NCI-H510A (cell line): ENCODE measurements at places on chromosomes 2 and 18.

DNA sequence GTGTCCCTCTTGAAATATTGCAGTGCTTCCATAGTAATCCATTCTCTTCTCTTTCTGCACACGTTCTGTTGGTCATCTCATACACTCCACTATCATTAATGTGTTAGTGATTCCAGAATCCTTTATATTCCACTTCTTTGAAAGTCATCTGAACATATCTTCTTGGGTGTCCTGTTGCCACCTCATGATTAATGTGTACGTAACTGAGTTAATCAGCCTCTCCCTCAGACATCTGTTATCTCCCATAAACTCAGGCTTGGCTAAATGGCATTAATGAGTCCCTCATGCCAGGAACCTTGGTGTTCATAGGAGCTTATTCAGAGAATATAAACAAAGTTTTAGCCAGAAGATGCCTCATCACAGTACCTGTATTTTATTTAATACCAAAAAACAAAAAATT, 126.4 kb downstream of the NCOA1 start:
- DNase-seq: no peak

GRCh38 chr2:29017716-29018435, 36.8 kb downstream of the TOGARAM2 start:
- DNase-seq: no peak

DNA sequence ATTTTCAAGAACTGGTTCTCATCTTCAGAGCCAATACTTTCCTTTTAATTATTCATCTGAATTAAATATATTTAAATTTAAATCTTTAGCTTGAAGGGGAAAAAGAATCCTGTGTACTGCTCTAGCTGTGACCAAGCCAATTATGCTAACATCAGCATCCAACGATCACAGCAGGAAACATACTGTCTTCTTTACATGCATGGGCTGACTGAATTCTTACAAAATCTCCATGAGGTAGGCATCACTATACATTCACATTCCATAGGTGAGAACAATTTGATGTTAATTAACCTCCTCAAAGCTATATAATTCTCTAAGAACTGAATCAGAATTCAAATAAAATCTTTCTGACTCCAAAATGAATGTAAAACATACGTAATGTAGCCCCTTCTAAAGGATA, 118.8 kb upstream of the MAP2 start:
- no peak for DNase-seq

DNA sequence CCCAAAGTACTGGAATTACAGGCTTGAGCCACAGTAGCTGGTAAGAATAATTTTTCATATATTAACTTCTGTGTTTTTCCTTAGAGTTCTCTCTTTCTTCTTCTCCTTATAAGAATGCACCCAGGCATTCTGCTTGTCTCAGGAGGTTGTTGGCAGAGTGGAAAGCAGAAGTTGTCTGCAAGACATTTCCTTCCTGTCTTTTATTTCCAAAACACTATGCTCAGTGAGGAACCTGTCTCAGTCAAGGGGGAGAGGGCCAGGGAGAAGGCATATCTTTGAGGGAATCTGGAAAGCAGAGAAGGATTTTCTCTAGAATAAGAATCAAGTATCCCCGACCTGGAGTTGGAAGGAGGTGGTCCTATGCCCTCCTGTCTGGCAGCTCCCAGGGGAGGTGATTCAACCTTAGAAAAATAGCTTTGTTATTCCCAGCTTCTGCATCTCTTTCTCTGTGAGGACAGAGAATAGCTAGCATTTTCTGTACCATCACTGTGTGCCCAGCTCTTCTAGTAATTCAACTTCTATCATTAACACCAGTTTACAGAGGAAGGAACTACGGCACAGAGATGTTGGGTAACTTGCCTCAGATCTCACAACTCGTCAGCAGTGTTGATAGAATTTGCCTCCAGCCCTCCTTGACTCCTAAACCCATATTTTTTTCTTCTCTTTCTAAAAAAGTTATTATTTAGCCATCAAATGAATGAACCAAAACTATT, 3.8 kb upstream of the LPIN2 start:
- DNase-seq: no peak

- DNase-seq: no peak
Measured at GRCh38 chr2:111244864-111245263, 124.2 kb downstream of the BCL2L11 start.

DNA sequence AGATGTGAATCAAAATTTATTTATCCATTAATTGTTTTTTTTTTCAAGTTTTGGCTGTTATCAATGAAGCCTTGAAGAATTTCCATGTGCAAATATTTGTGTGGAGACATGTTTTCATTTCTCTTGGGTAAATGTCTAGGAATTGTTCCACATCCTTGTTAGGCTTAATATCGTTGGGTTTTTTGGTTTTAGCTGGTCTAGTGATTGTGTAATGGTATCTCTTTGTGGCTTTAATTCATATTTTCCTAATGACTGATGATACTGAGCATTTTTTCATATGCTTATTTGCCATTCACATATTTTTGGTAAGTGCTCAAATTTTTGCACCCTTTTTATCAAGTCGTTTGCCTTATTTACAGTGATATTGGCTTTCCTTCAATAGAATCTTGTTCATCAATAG, 250.3 kb upstream of the EPHA4 start:
- DNase-seq: no peak

- no peak for DNase-seq
Measured at GRCh38 chr2:37330681-37331080, 6.0 kb upstream of the PRKD3 start.

DNA sequence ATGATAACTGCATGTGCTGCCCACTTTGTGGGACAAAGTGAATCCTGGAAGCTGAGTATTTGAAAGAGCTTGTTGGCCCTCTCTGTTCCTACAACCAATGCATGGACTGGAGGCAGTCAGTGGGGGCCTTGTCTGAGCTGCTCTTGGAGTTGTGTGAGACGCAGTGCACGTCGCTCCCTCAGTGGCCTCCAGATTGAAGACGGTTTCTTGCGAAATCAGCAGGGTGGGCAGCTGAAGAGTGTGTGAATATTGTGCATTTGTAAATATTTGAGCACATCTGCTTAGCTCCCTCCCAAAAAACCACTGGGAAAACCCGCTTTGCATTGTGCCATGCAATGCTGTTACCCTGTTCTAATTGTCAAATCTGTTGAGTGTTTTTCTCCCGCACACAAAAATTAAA, 782.8 kb downstream of the PLCL1 start:
- no peak for DNase-seq

- peak; percentile 55 for DNase-seq
Measured at GRCh38 chr2:238285653-238286082, 2.7 kb downstream of the PER2 start.

DNA sequence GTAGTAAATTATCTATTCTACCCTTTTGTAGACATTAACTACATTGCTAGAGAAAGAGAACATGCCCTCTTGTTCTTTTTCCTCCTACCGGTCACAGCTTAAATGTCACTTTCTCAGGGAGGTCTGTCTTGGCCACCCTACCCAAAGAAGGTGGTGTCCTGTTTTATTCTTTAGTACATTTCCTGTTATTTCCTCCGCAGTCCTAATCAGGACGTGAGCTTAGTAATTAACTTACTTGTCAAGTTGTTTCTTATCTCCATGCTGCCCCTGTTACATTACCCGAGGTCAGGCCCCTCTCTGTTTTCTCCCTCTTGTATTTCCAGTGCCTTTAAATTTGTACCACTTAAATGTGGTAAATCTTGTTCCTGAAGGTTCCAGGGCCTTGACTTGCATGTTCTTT, 73.7 kb upstream of the RMDN2 start:
- DNase-seq: no peak

- DNase-seq: no peak
Measured at GRCh38 chr2:54936766-54937165, 113.5 kb downstream of the RTN4 start.

GRCh38 chr2:221263573-221263972, 308.5 kb downstream of the EPHA4 start:
- no peak for DNase-seq

DNA sequence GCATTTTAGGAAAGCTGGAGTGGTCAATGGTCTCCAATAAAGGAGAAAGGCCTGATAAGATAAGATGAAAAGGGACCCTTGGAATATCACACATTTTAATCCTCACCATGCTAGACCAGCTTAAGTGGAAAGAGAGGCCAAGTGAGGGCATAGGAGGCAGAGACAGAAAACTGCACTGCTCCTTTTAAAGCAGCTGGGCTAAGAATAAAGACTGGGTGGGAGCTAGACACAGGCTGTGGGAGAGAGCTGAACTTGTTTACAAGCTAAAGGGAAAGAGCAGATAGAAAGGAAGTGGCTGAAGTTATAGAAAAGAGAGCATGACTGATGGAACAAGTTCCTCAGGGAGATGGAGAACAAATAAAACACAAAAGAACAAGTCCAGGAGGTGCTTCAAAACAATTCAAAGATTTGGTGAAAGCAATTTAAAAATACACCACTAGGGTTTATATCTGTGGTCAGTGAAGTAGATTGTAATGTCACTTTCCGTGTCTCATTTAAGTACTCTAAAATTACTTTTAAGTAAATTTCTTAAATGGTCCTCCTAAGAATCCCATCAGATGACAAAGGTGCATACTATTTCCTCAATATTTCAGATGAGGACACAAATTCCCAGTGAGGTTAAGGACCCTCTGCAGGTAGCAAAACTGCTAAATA, 7.5 kb downstream of the COL5A2 start:
- no peak for DNase-seq

- DNase-seq: no peak
Measured at GRCh38 chr2:70751881-70752280, 16.1 kb downstream of the ADD2 start.

DNA sequence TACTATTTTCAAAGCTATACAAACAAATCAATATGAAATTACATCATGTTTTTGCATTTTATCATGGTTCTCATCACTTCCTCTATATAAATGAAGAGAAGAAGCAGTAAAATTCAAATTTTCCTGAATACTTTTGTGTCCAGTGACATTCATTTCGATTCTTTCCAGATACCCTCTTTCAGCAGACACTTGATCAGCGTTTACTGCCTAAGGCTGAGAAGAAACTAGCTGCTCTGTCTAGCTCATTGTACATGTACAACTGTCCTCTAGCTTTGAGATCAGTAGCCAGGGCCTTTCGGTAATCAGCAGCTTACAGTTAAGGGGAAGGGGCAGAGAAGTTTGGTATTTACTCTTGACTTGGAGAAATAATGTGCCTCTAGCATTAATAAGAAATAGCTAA, 4.8 kb downstream of the VRK2 start:
- no peak for DNase-seq

DNA sequence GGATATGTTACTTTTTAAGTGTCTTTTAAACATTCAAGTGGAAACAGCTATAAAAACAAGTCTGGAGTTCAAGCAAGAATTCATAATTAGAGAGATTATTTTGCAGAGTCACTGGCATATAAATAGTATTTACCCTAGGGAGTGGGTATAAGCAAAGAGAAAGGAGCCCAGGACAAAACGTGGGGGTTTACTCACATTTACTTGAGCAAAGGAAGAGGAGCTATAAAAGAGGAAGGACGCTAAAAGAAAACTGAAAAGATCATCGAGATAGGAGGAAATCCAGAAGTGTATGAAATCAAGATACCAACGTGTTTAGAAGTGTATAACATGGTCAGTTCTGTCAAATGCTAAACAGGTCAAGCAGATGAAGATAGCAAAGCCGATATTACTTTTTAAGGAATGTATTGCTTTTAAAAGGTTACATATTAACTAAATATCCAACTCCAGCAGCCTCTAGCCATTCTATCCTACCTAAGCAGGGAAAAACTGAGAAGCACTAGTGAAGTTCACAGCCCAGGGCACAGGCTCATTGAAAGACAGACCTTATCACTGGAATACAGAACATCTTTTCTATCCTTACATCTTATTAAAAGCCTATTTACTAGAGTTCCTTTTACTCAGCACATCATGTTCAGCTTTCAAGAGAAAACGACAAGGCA, 8.6 kb downstream of the KANSL1L start:
- DNase-seq: no peak
